Stimulated activated CD4-positive, alpha-beta T cell treated with anti-CD3 and anti-CD28 coated beads, Interleukin-15, amount 100 ng/mL, for 1 hour (primary cell): ENCODE measurements at places on chromosomes 1 and 21.
A peak's percentile ranks its signal among the peaks of the same experiment; 100 is the strongest.

GRCh38 chr1:82578086-82578726 lies 777.5 kb downstream of the ADGRL2 start:
- no peak for DNase-seq

DNA sequence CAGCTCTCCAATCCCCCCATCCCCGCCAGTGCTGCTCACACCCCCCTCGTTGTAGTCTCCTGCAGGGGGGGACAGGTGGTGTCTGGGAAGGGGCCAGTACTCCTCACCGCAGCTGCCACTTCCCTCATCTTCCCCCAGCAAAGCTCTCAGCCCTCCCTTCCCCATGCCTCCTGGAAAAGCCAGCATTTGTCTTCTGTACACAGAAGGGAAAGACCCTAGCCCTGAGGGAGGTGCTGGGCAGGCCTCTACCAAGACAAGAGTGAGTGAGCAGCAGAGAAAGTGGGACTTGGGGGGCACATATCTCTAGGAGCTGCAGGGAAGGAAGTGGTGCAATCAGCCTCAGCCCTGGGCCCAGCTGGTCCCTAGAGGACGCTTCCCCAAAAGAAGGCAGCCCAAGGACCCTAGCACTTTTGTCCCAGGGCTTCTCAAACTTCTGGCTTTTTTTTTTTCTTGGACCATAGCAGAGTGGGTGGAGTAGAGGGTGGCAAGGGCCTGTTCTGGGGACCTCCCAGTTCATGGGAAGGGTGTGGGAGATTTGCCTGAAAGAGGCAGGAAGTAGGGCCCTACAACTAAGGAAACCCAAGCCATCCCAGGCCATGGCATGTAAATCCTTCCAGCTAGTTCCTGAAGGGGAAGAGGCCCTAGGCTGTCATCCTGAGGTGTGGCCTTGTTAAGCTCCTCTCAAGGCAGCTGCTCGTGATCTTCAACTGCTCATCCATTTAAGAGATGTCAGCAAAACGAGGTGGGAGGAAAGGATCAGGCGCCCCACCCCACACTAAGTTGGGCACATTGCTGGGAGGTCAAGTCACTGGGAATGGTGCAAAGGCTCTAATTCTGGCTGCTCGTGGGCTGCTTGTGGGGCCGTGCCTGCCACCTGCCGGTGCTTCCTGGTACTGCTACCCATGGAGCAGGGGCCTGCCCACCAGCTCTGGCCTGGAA lies 12.6 kb downstream of the ZC3H12A start:
- peak; percentile 61 for DNase-seq

DNA sequence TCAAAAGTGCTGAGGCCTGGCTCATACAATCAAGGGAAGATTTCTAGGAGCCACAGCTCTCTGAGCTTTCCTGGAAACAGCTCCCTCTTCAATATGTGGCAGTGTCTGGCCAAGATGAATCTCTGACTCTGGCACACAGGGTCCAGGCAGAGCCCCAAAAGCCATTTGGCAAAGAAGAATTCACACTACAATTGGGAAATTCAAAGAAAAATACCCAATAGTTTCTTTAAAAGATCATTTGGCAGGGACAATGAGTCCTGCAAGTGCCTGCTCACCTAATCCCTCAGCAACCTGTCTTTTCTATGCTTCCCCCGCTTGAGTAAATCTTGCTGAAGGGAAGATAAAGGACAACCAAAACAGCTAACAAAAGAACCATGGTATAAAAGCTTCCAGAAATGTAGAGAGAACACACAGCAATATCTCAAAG lies 124.6 kb downstream of the TGFBR3 start:
- DNase-seq = no peak

- DNase-seq = no peak
Observed at GRCh38 chr1:188941986-188942385, 1535.7 kb downstream of the BRINP3 start.

GRCh38 chr1:7218210-7218832 lies 433.1 kb downstream of the CAMTA1 start:
- DNase-seq = no peak

DNA sequence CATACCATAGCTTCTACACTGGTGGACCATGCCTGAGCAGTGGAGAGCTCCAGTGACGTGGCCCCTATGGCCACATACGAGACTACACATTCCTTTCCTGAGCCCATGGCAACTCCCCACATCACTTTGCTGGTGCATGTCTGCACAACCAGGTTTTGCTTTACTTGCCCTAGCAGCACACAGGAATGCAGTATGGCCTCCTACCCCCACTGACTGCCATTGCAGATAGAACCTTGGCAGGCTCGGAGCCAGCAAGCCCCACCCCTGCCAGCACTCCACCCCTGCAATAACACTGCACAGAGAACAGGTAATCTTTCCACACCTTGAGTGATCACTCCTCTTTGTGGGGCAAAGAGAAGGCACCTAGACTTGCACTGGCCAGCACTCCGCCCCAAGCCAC lies 531.9 kb upstream of the CAMK1G start:
- no peak for DNase-seq

GRCh38 chr1:31031330-31032143 lies 34.0 kb downstream of the PUM1 start:
- DNase-seq = no peak

GRCh38 chr1:19390901-19391595 lies 78.9 kb downstream of the SLC66A1 start:
- peak; percentile 34 for DNase-seq

DNA sequence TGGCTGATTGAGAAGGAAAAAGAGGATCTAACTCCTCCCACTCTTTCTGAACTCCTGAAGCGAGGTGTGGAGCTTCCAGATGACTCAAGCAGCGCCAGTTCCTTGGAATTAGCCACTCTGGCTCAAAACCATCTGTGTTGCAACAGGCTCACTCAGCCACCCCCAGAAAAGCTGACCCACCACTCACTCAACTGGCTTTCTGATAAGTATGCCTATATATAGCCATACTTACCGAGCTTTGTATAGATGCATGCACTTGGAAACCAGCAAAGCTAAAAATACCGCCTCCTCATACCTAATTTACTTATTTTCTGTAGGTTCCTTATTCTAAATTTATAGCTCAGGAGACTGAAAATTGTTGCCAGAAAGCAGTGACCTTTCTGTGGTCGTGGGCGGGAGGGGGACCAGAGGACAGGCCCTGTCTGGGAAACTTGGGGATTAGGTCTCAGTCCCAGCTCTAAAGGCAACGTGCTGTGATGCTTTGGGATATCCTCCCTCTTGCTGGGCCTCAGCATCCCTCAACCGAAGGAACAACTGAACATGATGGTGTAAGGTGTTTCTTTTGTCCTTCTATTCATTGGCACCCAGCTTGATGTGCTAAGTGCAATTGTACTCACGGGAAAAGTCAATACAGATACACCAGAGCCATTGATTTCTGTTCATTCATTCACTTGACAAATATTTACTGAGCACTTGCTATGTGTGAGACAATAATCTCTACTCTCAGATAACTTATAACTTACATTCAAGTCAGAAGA lies 65.7 kb downstream of the NENF start:
- DNase-seq = no peak

GRCh38 chr1:246549665-246550064 lies 16.4 kb downstream of the TFB2M start:
- DNase-seq = no peak

- DNase-seq = no peak
Observed at GRCh38 chr21:45944601-45945000, 37.0 kb upstream of the COL6A1 start.

DNA sequence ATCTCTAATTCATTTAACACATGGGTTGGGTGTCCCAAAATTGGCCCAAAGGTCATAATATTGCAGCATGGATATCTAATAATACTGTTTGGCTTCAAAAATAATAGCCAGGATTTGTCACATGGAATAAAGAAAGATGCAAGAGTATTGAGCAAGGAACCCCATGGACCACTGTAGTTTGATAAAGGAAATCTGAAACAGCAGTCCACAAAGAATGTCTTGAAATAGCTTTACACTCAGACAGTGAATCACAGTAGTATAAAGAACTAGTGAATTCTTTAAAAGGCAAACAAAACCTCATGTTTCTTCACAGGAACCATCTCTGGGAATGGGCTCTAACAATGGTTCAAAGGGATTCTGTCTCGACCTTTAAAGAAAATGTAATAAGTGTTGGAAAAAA lies 576.1 kb upstream of the ZRANB2 start:
- DNase-seq = no peak

- DNase-seq = no peak
Observed at GRCh38 chr1:231628207-231628876, 1.8 kb downstream of the DISC1 start.

GRCh38 chr1:17005365-17005740 lies 6.4 kb downstream of the ATP13A2 start:
- DNase-seq = no peak

DNA sequence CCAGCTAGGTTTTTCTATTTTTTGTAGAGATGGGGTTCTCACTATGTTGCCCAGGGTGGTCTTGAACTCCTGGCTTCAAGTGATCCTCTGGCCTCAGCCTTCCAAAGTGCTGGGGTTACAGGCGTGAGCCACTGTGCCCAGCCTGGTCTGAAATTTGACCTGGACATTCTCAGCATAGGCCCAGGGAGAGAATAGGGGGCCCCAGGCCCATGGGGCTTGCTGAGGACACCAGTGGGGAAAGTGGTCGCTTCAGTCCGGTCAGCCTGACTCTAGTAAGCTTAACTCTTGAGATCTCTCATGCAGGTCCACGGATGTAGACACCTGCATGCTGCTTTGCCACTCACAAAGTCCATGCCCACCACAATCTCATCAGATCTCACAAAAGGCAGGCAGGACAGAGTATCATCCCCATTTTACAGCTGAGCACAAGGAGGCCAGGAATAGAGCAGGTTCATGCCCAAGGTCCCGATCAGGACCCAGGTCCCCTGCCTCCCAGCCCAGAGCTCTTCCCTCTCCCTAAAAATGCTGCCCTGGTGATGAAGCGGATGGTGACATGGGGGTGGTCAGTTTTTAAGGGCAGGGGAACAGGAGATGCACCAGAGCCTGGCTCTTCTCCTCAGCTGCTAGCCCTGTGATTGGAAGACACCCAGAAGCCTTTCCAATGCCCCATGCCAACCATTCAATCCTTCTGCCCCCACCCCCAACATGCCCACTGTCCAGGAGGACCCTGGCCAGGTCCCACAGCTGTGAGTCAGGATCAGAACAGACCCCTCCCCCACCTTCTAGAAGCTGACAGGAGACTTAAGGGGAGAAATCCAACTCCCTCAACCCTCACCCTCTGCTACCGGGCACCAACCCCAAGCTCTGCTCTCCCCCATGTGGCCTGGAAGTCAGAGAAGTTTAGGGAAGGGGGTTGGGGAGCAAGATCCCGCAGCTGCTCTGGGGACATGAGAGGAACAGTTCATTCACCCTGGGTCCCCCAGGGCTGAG lies 1.8 kb downstream of the FHL3 start:
- DNase-seq = no peak

- DNase-seq = no peak
Observed at GRCh38 chr1:110264430-110264829, 54.3 kb downstream of the KCNC4 start.

GRCh38 chr1:89519779-89520358 lies 4.8 kb upstream of the LRRC8B start:
- DNase-seq = peak; percentile 3

- DNase-seq = no peak
Observed at GRCh38 chr1:16324456-16324890, 27.8 kb downstream of the FBXO42 start.

DNA sequence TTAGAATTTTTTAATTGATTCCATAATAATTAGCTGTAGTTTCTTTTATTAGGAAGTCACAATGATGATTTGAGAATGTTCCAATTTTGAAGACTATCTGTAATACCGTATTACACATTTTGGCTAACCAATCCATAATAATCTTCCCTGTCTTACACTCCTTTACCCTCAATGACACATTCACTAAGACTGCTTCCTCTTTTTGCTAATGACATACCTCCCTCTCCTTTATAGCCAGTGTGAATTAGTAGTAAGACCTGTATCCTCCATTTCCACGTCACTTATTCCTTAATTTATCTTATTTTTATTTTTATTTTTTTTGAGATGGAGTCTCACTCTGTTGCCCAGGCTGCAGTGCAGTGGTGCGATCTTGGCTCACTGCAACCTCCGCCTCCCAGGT lies 10.1 kb downstream of the KDM1A start:
- DNase-seq = no peak

DNA sequence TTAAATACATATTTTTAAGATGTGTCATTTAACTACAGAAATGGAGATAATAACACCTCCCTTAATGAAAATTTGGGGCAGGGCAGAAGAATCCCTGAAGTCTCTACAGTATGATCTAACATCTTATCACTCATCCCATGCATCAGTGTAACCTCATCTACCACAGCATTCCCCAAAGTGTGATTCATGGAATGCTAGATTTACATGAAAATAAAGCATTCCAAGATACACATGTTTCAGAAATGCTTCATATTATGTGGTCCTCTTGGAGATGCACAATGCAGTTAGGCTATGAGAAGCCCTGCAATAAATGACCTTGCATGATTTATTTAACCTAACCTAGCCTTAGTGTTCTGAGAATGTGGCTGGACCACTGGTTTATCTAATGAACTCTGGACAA lies 166.9 kb upstream of the SYT6 start:
- DNase-seq = no peak

- no peak for DNase-seq
Observed at GRCh38 chr1:245378311-245378722, 223.5 kb downstream of the KIF26B start.

- no peak for DNase-seq
Observed at GRCh38 chr1:149963358-149963757, 26.7 kb upstream of the MTMR11 start.

DNA sequence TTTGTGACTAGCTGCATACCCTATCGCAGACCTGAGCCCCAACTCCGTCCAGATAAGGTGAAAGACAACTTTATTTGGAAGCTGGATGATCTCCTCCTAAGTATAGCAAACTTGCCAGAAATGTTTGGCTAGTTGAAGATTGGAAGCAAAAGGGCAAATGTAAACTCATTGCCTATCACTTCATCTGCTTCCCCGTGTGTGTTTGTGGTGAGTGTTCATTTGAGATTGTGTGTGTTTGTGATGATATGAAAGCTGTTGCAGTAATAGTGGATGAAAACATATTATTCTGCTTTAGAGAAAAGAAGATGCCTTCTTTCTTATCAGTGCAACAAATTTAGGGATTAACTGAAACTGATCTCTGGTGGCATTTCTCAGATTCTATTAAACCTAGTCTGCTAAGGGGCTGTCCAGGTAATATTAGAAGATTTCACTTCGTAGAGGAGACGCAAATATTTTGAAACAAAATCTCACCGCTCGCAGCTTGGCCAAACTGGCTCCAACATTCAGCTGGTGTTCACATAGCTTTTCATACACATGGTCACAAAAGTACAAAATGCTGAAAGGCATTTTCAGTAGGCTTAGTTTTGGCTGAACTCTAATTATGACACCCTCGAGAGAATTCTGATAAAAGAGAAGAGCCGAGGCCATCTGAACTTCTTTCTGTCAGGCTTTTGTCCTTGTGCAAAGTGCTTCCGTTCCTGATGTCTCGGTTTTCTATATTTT lies 1.1 kb downstream of the TBX19 start:
- DNase-seq = no peak

- DNase-seq = no peak
Observed at GRCh38 chr1:51433269-51433971, 85.6 kb downstream of the EPS15 start.

- no peak for DNase-seq
Observed at GRCh38 chr21:42044871-42045495, 26.1 kb upstream of the UMODL1 start.
